ENCODE measurements at places on chromosomes 1 and 21.

- no peaks in the 10 kb centered on the region for H3K36me3 ChIP-seq
- no peak overlapping the region for H3K4me3 ChIP-seq
- H3K27me3 ChIP-seq = peaks cover 16% of the 10 kb centered on the region
- DNase-seq = no peak
- no peak overlapping the region for H3K27ac ChIP-seq
These were observed 17.2 kb downstream of the GNG12 start for GRCh38 chr1:67816095-67816475.

- no peaks in the 10 kb centered on the region for H3K27me3 ChIP-seq
- no peak for DNase-seq
- no peak overlapping the region for H3K4me3 ChIP-seq
- no peak overlapping the region for H3K27ac ChIP-seq
- H3K4me1 ChIP-seq = no peaks in the 10 kb centered on the region
These were observed 21.6 kb downstream of the VPS13D start for GRCh38 chr1:12251442-12251841.

DNA sequence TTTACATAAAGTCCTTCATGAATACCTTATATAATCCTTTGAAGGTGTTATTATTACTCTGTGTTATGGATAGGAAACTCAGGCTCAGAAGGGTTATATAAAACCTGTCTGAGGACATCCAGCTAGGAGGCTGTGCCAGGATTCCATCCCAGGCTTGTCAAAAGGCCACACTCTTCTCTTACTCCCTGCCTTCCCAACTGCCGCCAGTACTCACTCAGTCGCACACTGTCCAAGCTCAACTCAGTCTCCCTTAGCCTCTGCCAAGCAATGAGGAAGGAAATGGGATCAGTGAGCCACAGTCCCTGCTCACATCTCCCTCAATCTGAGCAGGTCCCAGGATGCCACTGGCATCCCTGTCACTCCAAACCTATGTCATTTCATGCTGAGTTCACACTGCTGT lies 94.4 kb downstream of the NAV1 start:
- H3K4me1 ChIP-seq = no peaks in the 10 kb centered on the region
- H3K4me3 ChIP-seq = no peak overlapping the region
- no peak overlapping the region for H3K27ac ChIP-seq

GRCh38 chr1:84141182-84142003 lies 2.7 kb upstream of the PRKACB start:
- peak overlapping the region; percentile 89 for H3K27ac ChIP-seq
- no peaks in the 10 kb centered on the region for H3K27me3 ChIP-seq
- no peaks in the 10 kb centered on the region for H3K36me3 ChIP-seq

DNA sequence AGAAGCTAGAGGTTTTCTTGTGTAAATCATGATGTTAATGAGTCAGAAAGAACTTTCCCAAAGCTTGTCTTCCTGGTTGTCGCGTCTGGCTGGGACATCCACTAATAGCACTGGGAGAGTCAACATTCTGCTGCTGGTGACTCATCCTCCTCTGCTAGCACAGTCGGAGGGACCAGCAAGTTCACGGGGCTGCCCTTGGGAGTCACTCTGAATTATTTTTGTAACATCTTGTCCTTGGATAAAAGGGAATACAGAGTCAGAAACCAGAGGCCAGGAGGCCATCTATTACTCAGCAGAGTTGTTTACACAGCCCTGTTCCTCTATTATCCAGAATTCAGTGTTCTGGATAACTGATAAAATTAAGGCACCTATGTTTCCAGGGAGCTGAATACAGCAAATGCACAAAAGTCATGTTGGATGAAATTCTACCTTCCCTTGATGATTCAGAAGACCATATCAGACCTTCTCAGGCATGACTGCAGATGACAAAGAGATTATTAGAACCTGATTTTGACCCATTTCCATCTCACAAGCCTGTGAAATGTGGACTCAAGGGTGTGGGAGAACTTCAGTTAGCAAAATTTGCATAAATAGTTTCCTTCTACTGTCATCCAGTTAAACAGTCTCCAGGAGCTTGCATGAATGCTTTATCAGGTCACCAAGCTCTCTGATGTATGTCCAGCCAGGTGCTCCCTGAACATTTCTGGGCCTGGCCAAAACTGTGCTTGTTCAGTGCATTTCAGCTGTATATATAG lies 68.1 kb downstream of the JAK1 start:
- DNase-seq = no peak
- H3K4me1 ChIP-seq = peaks cover 90% of the 10 kb centered on the region
- H3K27ac ChIP-seq = no peak overlapping the region
- no peaks in the 10 kb centered on the region for H3K27me3 ChIP-seq
- H3K36me3 ChIP-seq = no peaks in the 10 kb centered on the region

- H3K4me1 ChIP-seq = no peaks in the 10 kb centered on the region
- no peaks in the 10 kb centered on the region for H3K27me3 ChIP-seq
- no peak overlapping the region for H3K27ac ChIP-seq
- no peak for DNase-seq
- H3K36me3 ChIP-seq = peaks cover 5% of the 10 kb centered on the region
These were observed 19.4 kb upstream of the KCNE1 start for GRCh38 chr21:34531399-34531798.

- H3K4me3 ChIP-seq = no peak overlapping the region
- H3K4me1 ChIP-seq = no peaks in the 10 kb centered on the region
- no peak overlapping the region for H3K27ac ChIP-seq
- H3K27me3 ChIP-seq = peaks cover 16% of the 10 kb centered on the region
These were observed 357.9 kb upstream of the USP24 start for GRCh38 chr1:55572878-55573734.

GRCh38 chr1:220526294-220526693 lies 1.6 kb upstream of the MARK1 start:
- no peak overlapping the region for H3K27ac ChIP-seq
- H3K4me3 ChIP-seq = no peak overlapping the region
- peaks cover 12% of the 10 kb centered on the region for H3K4me1 ChIP-seq
- H3K27me3 ChIP-seq = peaks cover 55% of the 10 kb centered on the region
- no peak for DNase-seq

- no peak for DNase-seq
- H3K27ac ChIP-seq = no peak overlapping the region
- H3K4me3 ChIP-seq = no peak overlapping the region
- H3K27me3 ChIP-seq = no peaks in the 10 kb centered on the region
These were observed 48.1 kb downstream of the USP1 start for GRCh38 chr1:62484824-62485468.

DNA sequence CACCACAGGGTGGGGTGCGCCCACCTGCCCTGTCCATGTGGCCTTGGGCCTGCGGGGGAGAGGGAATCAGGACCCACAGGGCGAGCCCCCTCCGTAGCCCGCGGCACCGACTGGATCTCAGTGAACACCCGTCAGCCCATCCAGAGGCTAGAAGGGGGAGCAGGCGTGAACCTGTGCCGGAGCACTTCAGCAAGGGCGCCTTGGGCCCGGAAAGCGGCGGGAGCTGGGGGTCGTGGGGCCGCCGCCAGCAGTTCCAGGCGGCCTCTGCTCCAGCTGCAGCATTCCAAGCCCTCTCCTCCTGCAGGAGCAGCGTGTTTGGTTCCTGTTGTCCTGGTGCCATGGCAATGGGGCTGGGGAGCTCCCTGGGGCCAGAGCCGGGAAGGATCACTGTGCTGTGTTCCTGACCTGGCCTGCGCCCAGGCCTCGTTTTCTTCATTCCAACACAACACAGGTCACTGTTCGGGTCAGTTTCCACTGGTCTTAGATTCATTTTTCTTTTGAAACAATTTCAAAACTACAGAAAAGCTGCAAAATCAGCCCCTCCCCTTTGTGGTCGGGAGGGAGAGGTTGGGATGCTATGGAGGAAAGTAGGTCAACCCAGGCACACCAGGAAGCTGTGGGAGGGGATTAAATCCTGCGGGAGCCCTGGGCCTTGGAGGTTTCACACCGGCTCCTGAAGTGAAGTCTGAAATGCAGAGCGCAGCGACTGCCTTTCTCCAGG lies 18.8 kb downstream of the SLX9 start:
- peaks cover 11% of the 10 kb centered on the region for H3K4me1 ChIP-seq
- no peak overlapping the region for H3K27ac ChIP-seq
- H3K36me3 ChIP-seq = peaks cover 77% of the 10 kb centered on the region
- H3K27me3 ChIP-seq = no peaks in the 10 kb centered on the region
- no peak overlapping the region for H3K4me3 ChIP-seq

- DNase-seq = no peak
- H3K4me3 ChIP-seq = no peak overlapping the region
- H3K27ac ChIP-seq = no peak overlapping the region
- H3K27me3 ChIP-seq = no peaks in the 10 kb centered on the region
- H3K36me3 ChIP-seq = no peaks in the 10 kb centered on the region
- no peaks in the 10 kb centered on the region for H3K4me1 ChIP-seq
These were observed 45.1 kb upstream of the SCCPDH start for GRCh38 chr1:246678816-246679793.

- H3K4me3 ChIP-seq = no peak overlapping the region
- no peaks in the 10 kb centered on the region for H3K4me1 ChIP-seq
- DNase-seq = no peak
- H3K27me3 ChIP-seq = peaks cover 19% of the 10 kb centered on the region
- no peak overlapping the region for H3K27ac ChIP-seq
These were observed 73.6 kb upstream of the SLC25A33 start for GRCh38 chr1:9465640-9466039.

- peaks cover 27% of the 10 kb centered on the region for H3K4me1 ChIP-seq
- H3K4me3 ChIP-seq = peak overlapping the region; percentile 29
- peak overlapping the region; percentile 4 for H3K27ac ChIP-seq
- no peaks in the 10 kb centered on the region for H3K27me3 ChIP-seq
- DNase-seq = no peak
- no peaks in the 10 kb centered on the region for H3K36me3 ChIP-seq
These were observed 1.7 kb downstream of the TFAP2E start for GRCh38 chr1:35574655-35575415.

DNA sequence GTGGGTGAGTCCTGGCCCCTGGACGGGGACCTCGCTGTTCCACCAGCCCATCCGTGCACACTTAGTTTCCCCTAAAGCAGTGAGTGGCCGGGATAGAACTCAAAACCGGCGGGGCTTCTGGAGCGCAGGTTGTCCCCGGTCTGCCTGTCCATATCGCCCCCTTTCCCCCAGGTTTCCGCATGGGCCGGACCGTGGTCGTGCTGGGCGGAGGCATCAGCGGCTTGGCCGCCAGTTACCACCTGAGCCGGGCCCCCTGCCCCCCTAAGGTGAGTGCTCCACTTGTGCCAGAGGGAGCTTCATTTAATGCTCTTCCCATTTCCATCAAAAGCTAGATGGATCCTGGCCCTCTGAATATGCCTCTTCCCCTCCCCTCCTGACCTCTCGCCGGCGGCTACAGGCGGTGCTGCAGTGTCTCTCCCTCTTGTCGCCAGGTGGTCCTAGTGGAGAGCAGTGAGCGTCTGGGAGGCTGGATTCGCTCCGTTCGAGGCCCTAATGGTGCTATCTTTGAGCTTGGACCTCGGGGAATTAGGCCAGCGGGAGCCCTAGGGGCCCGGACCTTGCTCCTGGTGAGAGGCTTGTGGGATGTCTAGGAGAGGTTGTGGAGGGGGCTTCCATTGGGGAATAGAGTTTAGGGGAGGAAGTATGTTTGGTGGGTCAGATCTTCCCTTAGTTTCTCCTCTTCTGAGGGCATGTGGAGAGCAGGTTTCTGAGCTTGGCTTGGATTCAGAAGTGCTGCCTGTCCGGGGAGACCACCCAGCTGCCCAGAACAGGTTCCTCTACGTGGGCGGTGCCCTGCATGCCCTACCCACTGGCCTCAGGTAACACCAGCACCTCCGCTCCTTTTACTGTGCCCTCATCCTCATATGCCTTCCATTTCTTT lies 683 bp downstream of the PPOX start:
- peaks cover 47% of the 10 kb centered on the region for H3K36me3 ChIP-seq
- H3K4me3 ChIP-seq = peak overlapping the region; percentile 91
- peaks cover 63% of the 10 kb centered on the region for H3K4me1 ChIP-seq
- no peak for DNase-seq
- peak overlapping the region; percentile 98 for H3K27ac ChIP-seq

All from naive thymus-derived CD8-positive, alpha-beta T cell (primary cell).